ENCODE measurements at places on chromosomes 2 and 18.

- no peak for DNase-seq
Observed at GRCh38 chr2:210157526-210157925, 13.7 kb downstream of the KANSL1L start.

- no peak for DNase-seq
Observed at GRCh38 chr2:3442185-3442584, 62.7 kb downstream of the TRAPPC12 start.

DNA sequence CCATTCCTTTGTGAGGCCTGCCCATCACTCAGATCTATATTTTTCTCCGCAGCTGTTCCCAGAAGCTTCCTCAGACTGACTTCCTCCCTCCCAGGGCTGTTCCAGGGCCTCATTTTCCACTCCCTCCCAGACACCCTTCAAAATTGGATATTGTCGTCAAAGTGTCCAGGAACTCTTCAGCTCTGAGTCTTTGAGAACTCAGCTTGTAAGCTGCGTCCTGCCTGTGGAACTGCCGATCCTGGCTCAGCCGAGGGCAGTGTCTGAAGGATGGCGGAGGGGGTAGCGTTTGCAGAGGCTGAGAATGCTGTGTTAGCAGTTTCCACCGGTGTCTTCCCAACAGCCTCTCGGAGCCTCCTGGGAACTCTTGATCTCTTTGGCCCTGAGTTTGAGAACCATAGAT, 27.1 kb downstream of the NCK2 start:
- DNase-seq, result no peak

DNA sequence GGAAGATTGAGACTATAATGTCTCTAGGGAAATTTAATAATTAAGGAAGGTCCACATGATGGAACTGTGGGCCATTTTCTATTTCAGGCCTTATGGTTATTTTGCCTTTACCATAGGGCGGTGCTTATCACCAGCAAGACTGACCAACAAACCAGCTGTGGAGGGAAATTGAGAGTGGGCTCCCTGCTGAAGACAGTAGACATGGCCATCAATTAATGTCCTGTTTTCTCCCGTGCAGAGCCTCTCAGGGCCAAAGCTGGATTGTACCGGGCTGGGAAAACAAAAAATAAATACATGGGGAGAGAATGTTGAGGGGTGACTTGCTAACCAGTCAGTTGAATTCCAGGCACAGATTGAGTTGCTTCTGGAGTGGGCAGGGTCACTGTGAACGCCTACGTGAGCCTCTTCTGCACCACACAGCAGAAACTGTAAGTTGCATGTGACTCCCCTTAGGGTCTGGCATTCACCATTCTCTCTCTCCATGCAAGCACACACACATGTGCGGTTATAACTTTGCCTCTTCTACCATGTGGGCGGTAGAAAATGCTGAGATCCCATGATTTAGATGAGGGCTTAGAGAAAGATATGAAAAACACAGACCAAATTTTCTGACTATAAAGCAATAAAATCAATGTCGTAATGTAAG, 128.5 kb downstream of the COPS8 start:
- no peak for DNase-seq

GRCh38 chr2:64840426-64840881, 148.7 kb upstream of the SLC1A4 start:
- no peak for DNase-seq

GRCh38 chr2:130160131-130160530, 15.2 kb upstream of the CCDC74B start:
- DNase-seq, result no peak

GRCh38 chr2:202015471-202015870, 18.2 kb upstream of the FZD7 start:
- no peak for DNase-seq

GRCh38 chr2:133569286-133569830, 1.1 kb upstream of the NCKAP5 start:
- no peak for DNase-seq

- DNase-seq, result no peak
Observed at GRCh38 chr2:18820966-18821365, 231.6 kb upstream of the NT5C1B start.

GRCh38 chr2:86087936-86088850, 17.5 kb downstream of the POLR1A start:
- no peak for DNase-seq

- no peak for DNase-seq
Observed at GRCh38 chr2:126662621-126663020, 6.7 kb downstream of the GYPC start.

GRCh38 chr2:241489088-241489487, 19.3 kb downstream of the STK25 start:
- DNase-seq, result no peak

DNA sequence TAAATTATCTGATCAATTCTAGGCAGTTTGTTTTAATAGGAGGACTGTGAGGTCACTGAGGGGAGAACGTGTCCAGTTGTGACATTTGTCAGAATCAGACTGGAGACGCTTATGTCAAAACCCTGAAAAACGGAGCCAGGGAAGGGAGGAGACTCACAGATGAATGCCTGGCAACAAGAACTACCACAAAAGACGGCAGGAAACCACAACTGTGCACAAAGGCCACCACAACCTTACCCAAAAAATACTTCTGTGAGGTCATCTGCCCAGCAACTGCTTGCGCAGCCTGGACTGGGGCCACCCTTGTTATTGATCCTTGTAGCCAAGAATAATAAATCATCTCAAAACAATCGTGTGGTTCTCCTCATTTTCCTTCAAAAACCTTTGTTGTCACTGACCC, 173.0 kb upstream of the ALKAL2 start:
- DNase-seq, result no peak

DNA sequence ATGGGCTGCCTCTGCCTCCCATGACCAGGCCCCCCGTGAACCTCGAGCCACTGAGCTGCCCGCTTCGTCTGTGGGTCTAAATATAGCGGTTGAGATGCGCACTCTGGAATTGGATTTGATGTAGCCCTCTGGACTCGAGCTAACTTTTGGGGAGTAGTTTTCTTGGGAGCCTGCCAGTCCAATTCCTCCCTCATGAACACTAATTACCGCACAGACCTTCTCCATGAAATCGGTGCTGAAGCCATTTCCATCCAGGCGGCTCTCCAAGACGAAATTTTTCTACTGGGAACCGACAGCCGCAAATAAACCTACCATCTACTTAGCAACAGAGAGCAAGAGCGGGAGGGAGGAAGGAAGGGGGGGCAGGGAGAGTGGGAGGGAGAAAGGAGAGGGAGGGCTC, 63.6 kb downstream of the CELF4 start:
- no peak for DNase-seq

DNA sequence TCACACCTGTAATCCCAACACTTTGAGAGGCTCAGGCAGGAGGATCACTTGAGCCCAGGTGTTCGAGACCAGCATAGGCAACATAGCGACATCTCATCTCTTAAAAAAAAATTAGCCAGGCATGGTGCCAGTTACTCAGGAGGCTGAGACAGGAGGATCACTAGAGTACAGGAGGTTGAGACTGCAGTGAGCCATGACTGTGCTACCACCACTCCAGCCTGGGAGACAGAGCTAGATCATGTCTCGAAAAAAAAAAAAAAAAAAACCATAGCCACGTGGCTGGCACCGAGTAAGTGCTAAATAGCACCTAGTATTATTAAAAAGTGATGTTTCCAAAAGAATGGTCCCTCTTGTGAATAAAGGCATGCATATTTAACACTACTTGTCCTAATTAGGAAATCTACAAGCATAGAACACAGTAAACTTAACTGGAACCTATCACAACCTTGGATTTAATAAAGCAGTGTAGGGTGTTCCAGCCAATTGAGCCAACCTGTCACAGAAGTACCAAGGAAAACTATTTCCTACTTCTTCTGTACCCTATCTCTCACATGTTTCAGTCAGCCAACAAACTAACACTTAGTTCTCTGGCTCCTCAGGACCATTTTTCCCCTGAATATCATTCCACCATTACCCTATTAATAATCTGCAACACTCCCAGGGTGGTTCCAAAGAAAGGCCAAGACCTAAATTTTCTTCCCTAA, 8.8 kb downstream of the RAB1A start:
- DNase-seq, result no peak

GRCh38 chr18:53417003-53417402, 807.5 kb downstream of the MBD2 start:
- no peak for DNase-seq

DNA sequence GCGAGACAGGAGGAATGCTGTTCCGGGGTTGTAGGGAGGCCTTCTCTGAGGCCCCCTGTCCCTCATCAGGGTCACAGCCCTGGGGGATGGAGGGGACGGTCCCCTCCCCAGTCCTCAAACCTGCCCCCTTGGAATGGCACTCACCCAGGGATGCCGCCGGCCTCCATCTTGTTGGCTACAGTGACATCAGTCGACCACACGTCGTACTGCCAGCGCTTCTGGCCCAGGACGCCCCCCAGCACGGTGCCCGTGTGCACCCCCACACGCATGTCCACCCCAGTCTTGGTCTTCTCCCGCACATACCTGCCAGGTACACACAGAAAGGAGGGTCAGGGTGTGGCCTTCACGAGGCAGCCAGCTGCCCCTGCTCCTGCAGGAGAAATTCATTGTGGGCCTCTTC, 46.5 kb downstream of the CENPO start:
- DNase-seq, result no peak

DNA sequence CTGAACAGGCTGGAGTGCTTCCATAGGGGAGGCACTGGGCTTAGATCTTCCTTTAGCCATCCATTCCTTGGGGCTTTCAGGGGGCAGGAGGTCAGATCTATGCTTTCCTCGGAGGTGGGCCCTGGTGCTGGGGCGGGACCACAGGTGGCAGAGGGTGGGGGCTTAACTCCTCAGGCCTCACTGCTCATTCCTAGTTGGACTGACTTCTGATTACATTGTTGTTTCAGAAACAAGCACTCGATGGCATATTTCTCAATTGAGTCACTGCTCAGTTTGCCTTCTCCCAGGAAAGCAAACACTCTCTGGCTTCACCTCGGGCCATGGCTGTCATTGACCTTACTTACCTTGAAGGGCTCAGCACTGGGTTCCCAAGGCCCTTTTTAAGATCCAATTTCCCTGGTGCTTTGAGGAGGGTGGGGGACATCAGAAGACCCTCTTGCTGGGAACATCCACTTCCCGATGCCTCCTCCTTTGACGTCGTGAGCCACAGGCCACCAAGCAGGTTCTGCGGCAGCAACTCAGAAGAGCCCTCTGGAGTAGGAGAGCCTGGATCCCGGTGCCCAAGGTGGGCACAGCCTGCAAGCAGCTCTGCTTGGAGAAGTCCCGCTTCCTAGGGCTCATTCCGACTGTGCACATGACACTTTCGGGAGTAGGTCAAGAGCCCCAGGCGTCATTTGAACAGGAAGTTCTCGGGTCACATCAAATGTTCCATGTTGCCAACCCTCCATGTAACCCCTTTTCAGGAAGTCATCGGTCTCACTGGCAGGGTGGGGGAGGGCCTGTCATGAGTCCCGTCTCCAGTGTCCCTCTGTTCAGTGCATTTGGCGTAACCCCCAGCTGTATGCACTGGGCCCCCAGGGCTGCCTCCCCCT, 40.6 kb downstream of the SDC1 start:
- peak; percentile 68 for DNase-seq

- no peak for DNase-seq
Observed at GRCh38 chr2:109018452-109018851, 29.4 kb upstream of the EDAR start.

- DNase-seq, result no peak
Observed at GRCh38 chr18:10332452-10332851, 122.0 kb upstream of the APCDD1 start.

DNA sequence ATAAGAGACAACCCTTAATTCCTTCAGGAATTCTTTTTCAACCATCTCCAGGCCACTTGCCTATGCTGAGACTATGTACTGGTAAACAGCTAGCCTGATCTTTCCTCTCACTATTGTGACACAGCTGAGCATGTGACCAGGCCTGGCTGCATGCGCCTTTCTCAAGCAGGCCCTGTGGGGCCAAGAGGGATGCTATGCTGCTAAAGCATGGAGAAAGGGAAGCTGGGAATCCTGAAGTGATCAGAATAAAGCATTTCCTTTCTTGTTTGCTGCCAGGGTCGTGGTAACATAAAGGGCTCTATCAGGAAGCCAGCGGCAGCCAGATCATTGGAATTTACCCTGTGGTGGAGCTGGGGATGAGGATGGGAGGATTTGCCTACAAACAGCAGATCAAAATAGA, 29.8 kb upstream of the LCLAT1 start:
- DNase-seq, result no peak

- DNase-seq, result no peak
Observed at GRCh38 chr2:65579506-65580235, 147.3 kb upstream of the SPRED2 start.

GRCh38 chr2:120922571-120923332, 187.1 kb downstream of the GLI2 start:
- no peak for DNase-seq

DNA sequence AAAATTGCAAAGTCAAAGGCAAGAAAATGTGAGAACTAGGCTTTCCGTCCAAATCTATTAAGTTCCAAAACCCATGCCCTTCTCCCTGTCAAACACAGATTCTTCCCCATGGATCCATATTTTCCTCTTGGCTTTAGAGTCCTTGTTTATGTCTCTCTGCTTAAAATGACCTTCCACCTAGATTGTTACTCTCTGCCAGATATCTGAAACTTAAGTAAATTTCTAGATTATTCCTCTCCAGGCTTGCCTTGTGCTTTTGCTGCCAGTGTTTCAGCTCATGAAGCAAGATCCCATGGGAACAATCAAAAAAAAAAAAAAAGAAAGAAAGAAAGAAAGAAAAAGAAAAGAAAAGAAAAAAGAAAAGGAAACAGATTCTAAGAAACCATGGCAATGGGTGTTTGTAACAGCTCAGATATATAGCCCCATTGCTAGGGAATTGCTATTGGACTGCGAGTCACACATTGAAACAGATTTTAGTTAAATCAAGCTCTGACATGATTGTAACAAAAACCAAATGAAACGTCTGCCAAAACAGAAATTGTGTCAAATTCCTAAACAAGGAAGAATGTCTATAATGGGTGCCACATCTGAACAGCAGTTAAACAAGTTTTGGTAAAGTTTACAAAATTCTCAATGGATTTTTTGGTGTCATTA, 660.7 kb upstream of the CNTNAP5 start:
- no peak for DNase-seq

- DNase-seq, result no peak
Observed at GRCh38 chr2:101112772-101113157, 38.4 kb downstream of the TBC1D8 start.

GRCh38 chr2:182426082-182426917, 536 bp downstream of the PDE1A start:
- DNase-seq, result no peak

GRCh38 chr2:120845277-120845676, 109.6 kb downstream of the GLI2 start:
- no peak for DNase-seq

DNA sequence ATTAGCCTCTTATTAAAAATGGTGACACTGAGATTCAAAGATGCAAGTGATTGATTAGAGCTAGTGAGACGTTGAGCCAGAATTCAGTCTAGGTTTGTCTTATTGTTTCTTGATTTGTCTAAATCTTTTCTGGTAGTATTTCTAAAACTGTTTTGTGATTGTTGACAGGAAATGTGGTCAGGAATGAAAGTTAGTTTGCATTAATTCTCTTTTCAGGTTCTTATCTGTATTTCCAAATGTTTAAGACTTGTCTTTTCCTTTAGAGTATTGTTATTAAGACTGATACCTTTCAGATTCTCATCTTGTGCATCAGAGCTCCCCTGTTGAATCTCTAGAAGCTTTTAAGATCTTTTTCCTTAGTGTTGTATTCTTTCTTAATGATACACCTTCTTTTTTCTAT, 89.3 kb downstream of the MBD5 start:
- DNase-seq, result no peak
